Tibial nerve (tissue), 4 donors: ENCODE measurements at places on chromosomes 13 and 19. TPM values are rescaled to one million over a fixed set of nuclear protein-coding genes. Genes with fewer than 3 reads are reported as not detected.

Gene ANGPTL8
- 13.2 TPM for total RNA-seq

Gene TEX26
- total RNA-seq: not detected

Gene ZNF586
- 18.8 TPM for total RNA-seq

Gene B3GNT3
- 0.44 TPM for total RNA-seq

Gene ZNF737
- 10.6 TPM for total RNA-seq
